Activated CD4-positive, alpha-beta T cell treated with anti-CD3 and anti-CD28 coated beads, Interleukin-2, amount 10 ng/mL, durations not matched to agents 24 days and 14 days (primary cell): ENCODE measurements at places on chromosomes 6 and 20. TPM values are rescaled to one million over a fixed set of nuclear protein-coding genes. Genes with fewer than 3 reads are reported as not detected.

DNA sequence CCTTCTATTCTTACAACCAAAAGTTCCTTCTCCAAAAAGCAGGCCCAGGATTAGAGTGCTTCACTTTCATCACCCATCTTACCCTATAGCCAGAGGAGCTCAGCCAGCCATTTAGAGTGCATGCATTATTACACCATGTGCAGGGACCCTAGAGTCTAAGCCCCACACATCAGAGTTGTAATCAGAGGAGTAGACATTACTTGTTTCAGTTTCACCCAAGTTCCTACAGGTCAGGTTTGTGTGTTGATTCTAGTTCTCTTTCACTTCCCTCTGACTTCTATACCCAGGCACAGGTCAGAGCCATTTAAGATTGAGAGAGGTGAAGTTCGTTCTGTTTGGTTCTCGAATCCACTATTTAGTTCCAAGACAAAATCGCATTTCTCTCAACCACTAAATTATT lies 16.3 kb upstream of the ARFGEF3 start:
- DNase-seq: no peak

The PNPLA1 gene
- not detected in 2 replicates for total RNA-seq

DNA sequence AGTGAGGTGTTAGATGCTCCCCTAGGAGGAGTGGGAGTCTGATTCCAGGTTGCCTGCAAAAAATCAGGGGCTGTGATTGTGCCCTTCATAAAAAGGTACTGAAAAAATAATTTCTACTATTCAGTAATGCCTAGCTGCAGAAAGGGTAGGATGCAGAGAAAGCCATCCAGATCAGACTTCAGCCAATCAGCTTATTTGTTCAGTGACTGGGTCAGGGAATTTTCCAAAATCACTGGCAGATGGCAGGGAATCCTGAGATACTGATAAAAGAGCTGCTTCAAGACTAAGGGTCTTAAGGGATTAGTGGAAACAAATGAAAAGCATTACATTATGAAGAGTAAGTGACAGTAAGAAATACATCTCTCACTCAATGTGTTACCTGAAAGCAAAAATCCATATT lies 42.8 kb upstream of the MTRF1L start:
- no peak for DNase-seq

The COL21A1 gene
- total RNA-seq: not detected in 2 replicates
